ENCODE measurements at places on chromosomes 5 and 9. TPM values are rescaled to one million over a fixed set of nuclear protein-coding genes. Genes with fewer than 3 reads are reported as not detected.

GABRA1 gene
- 1.4 TPM for total RNA-seq

KIF12 gene
- total RNA-seq = 2.0 TPM

PPP3R2 gene
- total RNA-seq = not detected

DNA sequence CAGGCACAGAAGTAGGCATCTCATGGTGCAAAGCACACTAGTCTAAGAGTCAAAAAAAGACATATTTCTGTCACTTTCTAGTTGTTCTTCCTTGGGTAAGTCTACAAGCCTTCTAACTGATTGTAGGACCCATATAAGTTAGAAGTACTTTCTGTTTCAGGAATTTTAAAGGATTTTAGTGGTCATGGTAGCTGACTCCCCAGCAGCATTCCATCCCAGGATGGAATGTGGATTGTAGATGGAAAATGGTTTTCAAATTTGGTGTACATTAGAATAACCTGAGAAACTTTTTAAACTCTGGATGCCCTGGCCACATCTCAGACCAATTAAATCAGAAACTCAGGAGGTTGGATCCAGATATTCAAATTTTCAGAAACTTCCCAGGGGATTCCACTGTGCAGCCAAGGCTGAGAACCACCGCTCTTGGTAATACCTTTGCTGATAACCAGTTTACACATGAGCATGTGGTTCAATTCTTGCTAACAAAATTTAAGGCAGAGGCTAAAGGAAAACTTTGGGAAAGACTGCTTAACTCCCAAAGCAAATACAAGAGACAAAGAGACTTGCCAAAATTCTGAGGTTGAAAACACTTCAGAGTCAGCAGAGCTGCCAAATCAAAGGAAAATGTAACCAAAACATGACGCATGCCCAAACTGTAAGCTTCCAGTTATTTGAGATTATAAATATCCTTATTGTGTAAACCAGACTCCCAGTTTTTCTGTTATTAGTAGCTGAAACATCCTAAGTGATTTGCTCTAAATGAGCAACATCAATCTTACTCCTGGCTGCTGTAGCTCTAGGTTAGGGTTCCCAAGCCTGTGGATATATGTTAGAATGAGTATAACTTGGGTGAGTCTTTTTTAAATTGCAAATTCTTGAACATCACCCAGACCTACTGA is 145.4 kb upstream of the MTAP start:
- no peak for DNase-seq

DNA sequence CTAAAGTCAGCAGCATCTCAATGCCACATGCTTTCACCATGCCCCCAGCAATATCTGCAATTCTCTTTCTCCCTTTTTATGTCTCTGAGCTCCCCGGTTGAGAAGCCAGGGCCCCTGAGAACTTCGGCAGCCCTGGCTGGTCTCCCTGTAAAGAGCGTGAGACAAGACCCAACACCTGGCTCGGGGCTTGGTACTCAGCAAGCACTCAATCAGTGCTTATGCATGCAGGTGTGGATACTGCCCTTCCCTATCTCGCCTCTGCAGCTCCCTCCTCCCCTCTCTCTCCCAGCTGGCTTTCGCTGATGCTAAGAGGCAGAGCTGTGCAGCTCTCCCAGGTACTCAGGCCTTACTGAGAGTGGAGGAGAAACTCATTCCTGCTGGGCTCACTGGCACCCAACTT is 41.7 kb upstream of the AKNA start:
- DNase-seq = peak; percentile 16

DNA sequence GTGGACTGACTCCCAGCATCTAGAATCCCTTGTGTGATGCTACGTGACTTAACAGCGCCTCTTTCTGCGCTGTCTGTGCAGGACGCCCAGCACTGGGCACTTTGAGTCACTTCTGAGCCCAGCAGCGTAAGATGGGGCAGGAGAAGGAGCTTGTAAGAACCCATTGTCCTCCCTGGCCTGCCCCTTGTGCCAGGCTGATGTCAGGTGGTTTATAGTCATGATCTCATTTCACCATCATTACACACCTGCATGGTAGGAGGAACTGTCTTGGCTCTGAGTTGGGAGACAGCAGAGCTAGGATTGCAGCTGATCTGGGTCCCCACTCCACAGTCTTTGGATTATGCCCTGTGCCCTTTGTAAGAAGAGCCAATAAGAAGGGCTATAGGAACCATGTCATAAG is 12.2 kb downstream of the ERGIC1 start:
- DNase-seq = no peak

Data from H7 (cell line).